ENCODE measurements at places on chromosomes 6 and 20. TPM values are rescaled to one million over a fixed set of nuclear protein-coding genes. Genes with fewer than 3 reads are reported as not detected.

Gene LST1
- not detected for total RNA-seq

Gene HLA-F
- 1.1 TPM for total RNA-seq

Gene NQO2
- total RNA-seq = 47.7 TPM

Gene ADGB
- not detected for total RNA-seq

Gene OCSTAMP
- not detected for total RNA-seq

Gene EFCAB8
- not detected for total RNA-seq

Gene TGIF2
- total RNA-seq = 4.8 TPM

Gene SLC24A3
- total RNA-seq = 0.57 TPM

Gene ITPR3
- 13.4 TPM for total RNA-seq

Gene SLC44A4
- 0.27 TPM for total RNA-seq

Gene PAK5
- total RNA-seq = not detected

Gene KCNB1
- total RNA-seq = 0.41 TPM

Gene NKAIN4
- total RNA-seq = not detected

Gene CABLES2
- total RNA-seq = 4.3 TPM

Gene HCRTR2
- total RNA-seq = not detected

Gene GPX5
- total RNA-seq = not detected

Gene TRIM10
- not detected for total RNA-seq

Gene CLIC1
- 576 TPM for total RNA-seq

Gene TOX2
- total RNA-seq = 5.2 TPM

Gene TNXB
- 315 TPM for total RNA-seq

Gene FUCA2
- 72.5 TPM for total RNA-seq

Gene VGLL2
- not detected for total RNA-seq

Gene WFDC12
- total RNA-seq = not detected

Gene MDFI
- total RNA-seq = not detected

Gene SRMS
- not detected for total RNA-seq

Gene ATP9A
- 23.7 TPM for total RNA-seq

All from fibroblast of the aortic adventitia (primary cell).